Iris pigment epithelial cell (primary cell): ENCODE measurements at places on chromosomes 7 and 10.

DNA sequence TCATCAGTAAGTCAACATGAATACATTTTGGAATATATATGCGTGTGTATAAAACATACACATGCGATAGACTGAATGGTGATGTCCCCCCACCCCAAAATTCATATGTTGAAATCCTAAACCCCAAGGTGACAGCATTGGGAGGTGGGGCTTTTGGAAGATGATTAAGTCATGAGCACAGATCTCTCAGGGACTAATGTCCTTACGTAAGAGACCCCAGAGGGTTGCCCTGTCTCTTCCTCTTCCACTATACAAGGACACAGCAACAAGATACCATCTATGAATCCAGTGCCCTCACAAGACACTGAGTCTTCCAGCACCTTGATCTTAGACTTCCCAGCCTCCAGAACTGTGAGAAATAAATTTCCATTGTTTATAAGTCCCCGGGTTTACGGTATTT lies 22.5 kb downstream of the DRGX start:
- DNase-seq = no peak

- DNase-seq = no peak
These were observed 23.7 kb downstream of the NUP42 start for GRCh38 chr7:23205577-23205908.

GRCh38 chr10:92530891-92531535 lies 42.9 kb downstream of the IDE start:
- no peak for DNase-seq

DNA sequence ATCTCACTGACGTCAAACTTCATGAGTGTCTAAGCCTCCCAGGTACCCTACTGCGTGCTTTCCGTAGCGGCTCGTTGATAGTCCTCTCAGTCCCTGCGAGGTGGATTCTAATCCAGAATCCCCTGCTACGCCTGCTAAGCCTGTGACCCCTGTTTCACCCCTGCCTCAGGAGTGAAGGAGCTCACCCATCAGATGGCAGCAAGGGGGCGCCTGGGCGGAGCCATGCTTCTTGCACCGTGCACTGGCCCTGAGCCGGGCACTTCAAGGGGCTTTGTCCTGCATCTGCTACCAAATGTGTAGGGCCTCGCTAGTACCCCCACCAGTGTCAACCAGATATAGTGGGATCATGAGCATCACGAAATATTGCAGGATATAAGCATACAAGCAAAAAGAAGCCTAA lies 918 bp upstream of the STRA8 start:
- DNase-seq = no peak

GRCh38 chr10:37488792-37489657 lies 363.6 kb downstream of the ANKRD30A start:
- DNase-seq = peak; percentile 11

DNA sequence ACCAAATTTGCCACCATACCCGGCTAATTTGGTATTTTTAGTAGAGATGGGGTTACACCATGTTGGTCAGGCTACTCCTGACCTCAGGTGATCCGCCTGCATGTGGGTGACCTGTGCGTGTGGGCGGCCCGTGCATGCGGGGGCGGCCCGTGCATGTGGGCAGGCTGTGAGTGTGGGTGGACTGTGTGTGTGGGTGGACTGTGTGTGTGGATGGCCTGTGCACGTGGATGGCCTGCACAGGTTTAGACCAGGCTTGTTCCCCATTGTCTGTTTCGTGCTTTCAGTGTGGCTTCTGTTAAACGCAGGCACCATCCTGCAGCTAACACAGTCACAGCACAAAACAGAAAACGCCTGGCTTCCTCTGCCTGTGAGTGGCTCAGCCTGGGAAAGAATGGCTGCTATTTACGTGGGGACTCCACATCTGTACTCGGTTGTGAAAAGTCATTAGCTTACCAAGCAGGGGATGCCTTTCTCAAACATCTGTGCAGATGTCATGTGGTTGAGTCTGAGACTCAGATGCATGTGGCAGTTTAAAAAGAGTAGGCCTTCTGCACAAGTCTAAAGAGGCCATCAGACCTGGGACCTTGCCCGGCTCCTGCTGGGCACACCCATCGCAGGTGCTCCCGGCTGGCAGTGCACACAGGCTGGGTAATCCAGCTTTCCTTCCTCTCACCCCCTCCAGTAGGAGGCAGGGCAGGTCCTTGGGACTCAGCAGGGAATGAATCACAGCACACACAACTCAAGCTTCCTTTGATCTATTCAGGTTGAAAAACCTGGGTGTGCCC lies 91.6 kb downstream of the COBL start:
- no peak for DNase-seq

DNA sequence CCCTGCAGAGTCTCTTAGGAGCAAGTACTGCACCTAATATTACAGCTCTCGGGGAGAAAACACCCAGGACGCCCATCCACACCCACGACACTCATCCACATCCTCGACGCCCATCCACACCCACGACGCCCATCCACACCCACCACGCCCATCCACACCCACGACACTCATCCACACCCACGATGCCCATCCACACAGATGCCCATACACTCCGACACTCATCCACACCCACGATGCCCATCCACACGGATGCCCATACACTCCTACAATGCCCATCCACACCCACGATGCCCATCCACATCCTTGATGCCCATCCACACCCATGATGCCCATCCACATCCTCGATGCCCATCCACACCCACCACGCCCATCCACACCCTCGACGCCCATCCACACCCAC lies 503.1 kb downstream of the PTPRN2 start:
- no peak for DNase-seq

GRCh38 chr7:442457-442856 lies 77.2 kb downstream of the PDGFA start:
- no peak for DNase-seq

- DNase-seq = peak; percentile 65
These were observed 180.5 kb upstream of the PRSS58 start for GRCh38 chr7:142438235-142438922.

- peak; percentile 63 for DNase-seq
These were observed 144.5 kb downstream of the NEURL1 start for GRCh38 chr10:103637927-103638557.

GRCh38 chr10:110192552-110192951 lies 14.9 kb upstream of the MXI1 start:
- DNase-seq = no peak

DNA sequence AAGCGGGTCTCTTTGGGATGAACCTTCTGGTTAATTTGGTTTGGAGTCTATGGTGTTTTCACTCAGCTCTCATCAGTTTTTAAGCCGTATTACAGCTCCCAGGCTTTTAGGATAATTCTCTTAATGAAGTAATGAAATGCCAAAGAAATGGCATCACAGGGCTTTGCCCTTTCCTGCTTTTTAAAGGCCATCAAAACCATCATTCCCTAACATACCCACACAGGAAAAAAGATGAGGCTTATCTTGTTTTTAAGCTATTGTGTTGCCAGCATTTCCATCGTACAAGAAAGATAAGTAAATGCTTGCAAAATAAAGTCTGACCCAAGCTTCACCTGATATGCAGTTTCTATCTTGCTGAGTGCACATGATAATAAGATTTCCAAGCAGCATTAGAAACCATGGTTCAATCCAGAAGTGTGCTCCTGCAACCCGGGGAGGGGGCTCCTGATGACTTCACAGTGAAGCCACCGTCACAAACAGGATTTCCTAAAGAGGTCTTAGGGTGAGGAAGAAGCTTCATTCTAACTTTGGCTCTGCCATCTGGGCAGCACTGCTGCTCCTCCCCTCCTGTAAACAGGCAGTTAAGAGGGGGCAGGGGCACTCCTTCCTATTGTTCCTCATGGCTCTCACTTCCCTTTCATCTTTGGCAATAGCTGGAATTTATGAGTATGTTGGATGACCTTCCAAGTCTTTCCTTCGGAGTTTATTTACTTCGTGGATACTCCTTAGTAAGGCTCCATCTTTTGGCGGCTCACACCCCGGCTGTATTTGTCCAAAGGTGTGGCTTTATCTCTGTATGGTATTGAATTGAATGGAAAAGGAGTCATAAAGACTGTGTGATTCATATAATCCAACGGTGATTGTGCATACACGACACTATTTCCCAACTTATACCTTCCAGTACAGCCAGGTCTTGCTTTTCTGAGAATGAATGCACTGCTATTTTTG lies 55.2 kb upstream of the FAM133B start:
- DNase-seq = peak; percentile 51

GRCh38 chr10:132522521-132523411 lies 14.8 kb upstream of the INPP5A start:
- no peak for DNase-seq

DNA sequence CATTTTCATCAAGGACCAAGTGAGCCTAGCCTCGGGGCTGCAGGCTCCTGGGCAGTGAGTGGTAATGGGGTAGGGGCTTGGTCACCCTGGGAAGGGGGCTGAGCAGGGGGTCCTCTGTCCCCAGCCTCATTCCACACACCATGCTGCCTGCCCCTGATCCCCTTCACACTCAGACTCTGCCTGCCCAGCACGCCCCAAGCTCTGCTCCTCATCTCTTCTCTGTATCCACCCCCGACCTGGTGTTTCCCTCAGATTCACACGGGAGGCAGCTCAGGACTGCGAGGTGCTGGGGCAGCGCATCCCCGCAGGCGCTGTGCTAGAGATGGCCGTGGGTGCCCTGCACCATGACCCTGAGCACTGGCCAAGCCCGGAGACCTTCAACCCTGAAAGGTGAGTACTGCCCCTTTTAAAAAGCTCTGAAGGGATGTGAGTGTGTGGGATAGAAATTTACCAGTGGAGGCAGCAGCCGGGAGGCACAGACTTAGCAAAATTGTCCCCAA lies 47.2 kb downstream of the PARP12 start:
- no peak for DNase-seq

DNA sequence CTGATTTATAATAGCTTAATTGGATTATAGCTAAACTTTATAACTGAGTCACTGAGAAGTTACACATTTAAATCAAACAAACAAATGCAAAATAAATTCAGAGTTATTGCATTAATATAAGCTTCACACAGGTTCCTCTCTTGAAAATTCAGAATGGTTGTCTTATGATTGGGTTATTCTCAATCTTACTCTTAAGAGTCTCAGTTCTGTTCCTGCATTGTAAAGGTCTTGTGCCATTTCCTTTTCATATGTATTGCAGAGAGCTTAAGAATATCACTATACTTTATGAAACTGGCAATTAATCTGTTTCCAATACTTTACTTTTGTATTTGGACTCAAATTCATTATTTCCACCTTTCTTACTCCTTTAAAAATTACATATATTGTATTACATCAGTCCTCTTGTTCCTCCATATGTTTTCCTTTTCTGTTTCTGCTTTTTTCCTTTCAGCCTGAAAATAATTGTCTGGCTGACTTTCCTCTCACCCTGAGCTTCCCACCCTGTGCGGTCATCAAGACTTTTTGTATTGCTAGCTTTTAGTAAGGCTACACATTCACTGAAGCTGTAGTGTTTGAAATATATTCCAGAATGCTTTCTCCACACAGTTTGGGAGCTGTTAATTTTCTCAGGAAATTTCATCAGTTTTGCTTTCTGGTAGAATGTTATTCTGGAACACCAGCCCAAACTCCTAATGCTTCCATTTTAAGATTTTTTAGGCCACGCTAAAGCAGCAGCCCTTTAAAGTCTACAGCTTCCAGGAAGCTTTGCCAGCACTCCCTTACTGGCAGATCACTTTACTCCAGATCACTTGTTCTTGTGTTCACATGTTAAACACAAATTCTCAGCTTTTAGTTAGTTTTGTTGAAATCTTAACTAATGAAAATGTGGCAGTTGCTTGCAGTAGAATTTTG lies 139.4 kb downstream of the KCND2 start:
- DNase-seq = no peak

DNA sequence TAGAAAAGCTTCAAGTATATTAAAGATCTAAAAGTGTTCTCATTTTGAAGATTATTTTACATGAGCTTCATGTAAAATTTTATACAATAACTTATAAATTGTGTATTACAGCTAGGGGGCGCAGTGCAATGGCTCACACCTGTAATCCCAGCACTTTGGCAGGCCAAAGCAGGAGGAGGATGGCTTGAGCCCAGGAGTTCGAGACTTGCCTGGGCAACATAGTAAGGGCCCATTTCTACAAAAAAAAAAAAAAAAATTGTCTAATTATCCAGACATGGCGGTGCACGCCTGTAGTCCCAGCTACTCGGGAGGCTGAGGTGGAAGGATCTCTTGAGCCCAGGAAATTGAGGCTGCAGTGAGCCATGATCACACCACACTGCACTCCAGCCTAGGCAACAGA lies 16.6 kb downstream of the ACBD5 start:
- peak; percentile 38 for DNase-seq

- DNase-seq = peak; percentile 56
These were observed 10.1 kb downstream of the OTUD1 start for GRCh38 chr10:23448802-23449570.

DNA sequence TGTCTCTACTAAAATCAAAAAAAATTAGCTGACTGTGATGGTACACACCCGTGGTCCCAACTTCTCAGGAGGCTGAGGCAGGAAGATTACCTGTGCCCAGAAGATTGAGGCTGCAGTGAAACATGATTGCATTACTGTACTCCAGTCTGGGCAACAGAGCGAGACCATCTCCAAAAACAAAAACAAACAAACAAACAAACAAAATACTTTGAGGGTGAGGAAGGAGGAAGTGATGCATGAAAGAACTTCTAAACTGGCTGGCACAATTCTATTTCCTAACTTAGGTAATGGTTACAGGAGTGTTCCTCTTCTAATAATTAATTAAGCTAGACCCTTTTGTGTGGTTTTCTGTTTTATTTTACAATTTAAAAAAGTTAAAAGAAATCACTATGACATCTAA lies 15.5 kb downstream of the WAPL start:
- no peak for DNase-seq

DNA sequence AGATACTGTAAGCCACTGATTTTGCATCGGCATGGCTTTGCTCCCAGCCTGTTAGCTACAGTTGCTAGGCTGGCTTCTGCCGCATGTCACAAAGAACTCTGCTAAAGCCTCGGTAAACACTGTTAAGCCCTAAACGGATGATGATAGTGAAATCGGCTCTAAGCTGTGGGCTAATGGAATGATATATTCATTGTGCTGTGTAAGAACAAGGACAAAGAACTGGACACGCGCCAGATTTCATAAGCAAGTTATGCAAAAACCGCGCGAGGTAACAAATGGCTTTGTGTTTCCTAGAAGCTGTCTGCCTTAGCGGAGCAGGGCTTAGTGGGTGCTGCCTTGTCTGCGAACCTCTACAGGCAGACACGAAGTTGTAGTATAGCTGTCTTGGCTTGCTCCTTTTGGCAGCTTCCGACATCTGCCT lies 331.3 kb upstream of the COBL start:
- DNase-seq = peak; percentile 27

DNA sequence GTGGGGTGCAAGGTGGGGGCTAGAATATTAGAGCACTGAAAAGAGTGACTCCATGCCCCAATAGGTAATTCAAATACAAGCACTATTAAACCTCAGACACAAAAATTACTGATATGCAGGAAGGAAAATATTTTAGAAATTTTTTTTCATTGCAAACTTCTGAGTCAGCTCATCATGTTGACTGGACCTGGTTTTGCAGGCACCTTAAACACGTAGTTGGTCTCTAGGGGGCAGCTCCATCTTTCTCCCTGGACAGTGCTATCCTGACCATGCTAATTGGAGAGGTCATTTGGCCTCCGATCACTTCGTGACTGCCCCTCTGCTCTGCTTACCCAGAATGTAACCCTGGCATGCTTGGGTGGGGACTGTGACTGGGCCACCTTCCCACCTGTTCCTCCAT lies 368.4 kb upstream of the MKI67 start:
- no peak for DNase-seq

- no peak for DNase-seq
These were observed 5.4 kb downstream of the PRF1 start for GRCh38 chr10:70596860-70597809.

GRCh38 chr7:71851776-71852498 lies 560.2 kb downstream of the CALN1 start:
- DNase-seq = no peak

- DNase-seq = no peak
These were observed 13.6 kb upstream of the STN1 start for GRCh38 chr10:103931603-103932002.
